ACHN (cell line): ENCODE measurements at places on chromosomes 4 and X.

GRCh38 chrX:130082244-130083106 lies 27.8 kb downstream of the ELF4 start:
- DNase-seq = no peak

DNA sequence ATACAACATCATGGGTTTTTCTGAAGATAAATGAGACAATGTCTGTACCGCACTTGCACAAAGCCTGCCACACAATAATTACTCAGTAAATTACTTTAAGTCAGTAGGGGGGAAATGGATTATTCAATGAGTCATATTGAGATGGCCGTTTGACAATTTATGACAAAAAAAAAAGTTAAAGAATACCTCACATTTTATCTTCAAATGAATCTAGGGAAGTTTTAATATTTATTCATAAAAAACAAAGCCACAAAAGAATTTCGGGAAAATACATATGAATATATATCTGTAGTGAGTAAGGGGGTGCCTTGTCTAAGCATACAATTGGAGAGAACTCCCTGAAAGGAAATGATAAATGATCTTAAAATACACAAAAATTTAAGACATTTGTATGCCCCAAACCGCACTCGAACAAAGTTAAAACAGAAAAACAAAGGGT lies 197.0 kb upstream of the SLC7A11 start:
- DNase-seq = no peak

GRCh38 chr4:138014590-138015288 lies 227.4 kb downstream of the SLC7A11 start:
- DNase-seq = no peak

DNA sequence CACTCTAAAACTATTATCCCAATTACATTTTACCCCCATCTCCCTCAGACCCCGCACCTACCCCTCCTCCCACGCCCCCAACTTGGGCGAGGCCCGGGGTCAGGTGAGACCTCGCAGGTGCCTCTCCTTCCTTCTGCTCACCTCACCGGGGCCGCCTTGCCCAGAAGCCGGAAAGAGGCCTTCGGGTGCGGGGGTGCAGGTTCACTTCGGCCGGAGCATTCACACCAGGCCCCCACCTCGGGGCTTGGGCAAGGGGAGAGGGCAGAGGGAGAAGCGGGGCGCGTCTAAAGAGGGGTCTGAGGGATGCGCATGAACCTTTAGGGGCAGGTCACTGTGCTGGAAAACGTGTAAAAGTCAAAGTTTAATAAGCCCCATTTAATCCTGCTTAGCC lies 427 bp downstream of the ZNF182 start:
- DNase-seq = no peak

DNA sequence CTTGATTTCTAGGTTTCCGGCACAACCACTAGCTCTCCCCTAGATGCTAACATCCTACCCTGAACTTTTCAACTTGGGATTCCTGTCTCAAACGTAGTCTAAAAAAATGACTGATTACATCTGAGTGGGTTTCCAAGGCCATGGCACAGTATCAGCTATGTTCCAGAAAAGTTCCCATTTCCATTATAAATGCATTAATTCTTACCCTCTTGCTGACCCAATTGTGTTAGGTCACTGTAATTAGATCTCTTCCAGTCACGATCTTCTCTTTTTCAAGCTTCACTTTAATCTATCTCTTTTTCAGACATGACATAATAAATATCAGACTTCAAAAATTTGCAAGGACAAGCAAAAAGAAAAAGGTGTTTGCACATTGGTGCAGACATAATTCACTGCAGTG lies 50.6 kb upstream of the PDE5A start:
- no peak for DNase-seq

DNA sequence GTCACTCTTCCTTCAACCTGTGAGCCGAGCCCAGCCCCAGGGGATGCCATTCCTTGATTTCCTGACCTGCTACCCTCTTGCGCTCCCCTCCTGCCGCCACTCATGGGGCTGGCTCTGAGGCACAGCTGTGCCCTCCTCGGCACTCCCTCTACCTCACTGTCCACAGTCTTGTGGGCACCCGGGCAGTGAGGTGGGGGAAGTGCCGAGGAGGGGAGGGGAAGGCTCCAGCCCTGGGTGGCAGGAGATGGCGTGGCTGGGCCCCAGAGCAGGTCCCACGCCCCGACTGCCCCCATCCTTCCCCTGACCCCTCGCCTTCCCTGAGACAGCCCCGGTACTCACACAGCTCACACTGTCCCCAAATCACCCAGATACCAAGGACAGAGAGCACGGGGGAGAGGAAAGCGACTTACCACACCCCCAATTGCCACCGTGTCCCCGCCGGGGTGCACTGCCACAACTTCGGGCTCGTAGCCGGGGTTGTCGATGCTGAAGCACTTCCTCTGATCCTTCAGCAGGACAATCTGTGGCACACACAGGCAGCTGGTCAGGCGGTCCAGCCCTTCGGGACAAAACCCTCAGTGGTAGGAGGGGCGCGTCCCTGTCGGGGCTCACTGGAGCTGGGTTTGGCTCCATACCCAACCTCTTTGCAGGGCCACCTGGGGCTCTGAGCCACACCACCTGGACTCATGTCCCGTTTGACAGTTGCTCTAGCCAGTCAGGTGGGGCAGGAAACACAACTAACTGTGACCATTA lies 37.9 kb downstream of the WDR1 start:
- DNase-seq = no peak

GRCh38 chr4:126757219-126757618 lies 875.5 kb upstream of the INTU start:
- no peak for DNase-seq

- DNase-seq = no peak
Observed at GRCh38 chr4:87121341-87122065, 98.9 kb downstream of the KLHL8 start.

DNA sequence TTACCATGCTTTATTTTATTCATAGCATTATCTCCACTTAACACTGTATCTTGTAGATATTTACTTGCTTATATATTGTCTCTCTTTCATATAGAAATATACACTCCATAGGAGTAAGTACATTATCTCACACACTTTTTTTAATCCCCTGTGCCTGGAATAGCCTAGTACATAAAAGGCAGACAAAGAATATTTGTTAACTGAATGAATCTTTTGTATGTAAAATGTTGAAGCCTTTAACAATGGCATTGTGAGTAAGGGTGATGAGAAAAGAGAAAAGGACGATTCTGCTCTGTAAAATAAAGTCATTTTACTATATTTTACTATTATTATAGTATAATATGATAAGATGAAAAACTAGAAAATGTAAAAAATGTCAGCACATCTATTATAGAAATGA lies 97.7 kb upstream of the PDHA2 start:
- no peak for DNase-seq

- no peak for DNase-seq
Observed at GRCh38 chr4:90211174-90211573, 84.0 kb downstream of the CCSER1 start.

GRCh38 chrX:72002875-72003274 lies 92.2 kb downstream of the NHSL2 start:
- DNase-seq = no peak

- DNase-seq = no peak
Observed at GRCh38 chr4:56619160-56619559, 61.9 kb downstream of the HOPX start.

DNA sequence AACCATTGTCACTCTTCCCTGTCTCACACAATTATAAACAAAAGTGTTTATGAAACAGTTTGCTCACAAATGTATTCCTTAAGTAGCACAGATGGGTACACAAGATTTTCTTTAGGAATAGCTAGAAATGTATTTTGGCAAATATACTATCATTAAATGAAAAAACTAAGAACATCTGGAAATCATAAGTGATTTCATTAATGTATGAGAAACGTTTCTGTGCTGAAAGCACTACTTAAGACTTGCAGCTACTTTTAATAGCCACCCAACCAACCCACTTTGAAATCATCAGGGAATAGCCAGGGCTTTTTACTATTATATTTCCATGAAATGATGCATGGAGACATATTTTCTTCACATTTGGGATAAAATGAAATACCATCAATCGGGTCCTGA lies 62.3 kb upstream of the NAP1L5 start:
- DNase-seq = no peak

- no peak for DNase-seq
Observed at GRCh38 chr4:155780775-155781174, 22.0 kb downstream of the GUCY1B1 start.

GRCh38 chr4:113481820-113482219 lies 279.7 kb downstream of the CAMK2D start:
- no peak for DNase-seq

DNA sequence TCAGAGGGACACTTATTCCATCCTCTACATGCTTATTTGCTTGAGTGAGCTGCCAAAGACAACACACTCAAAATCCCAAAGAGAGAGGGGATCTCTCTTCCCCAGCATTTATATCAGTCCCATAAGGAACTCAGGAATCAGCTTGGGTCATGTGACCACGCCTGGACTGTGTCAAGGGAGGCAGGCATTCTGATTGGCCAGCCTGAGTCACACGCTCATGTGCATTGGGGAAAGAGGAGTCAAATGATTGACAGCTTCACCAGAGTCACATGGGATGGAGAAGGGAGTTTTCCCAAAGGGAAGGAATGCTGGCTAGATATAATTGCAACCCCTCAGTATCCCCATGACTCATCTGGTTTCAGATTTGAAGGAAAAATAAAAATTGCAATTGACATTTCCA lies 49.0 kb downstream of the RWDD4 start:
- DNase-seq = peak; percentile 4

DNA sequence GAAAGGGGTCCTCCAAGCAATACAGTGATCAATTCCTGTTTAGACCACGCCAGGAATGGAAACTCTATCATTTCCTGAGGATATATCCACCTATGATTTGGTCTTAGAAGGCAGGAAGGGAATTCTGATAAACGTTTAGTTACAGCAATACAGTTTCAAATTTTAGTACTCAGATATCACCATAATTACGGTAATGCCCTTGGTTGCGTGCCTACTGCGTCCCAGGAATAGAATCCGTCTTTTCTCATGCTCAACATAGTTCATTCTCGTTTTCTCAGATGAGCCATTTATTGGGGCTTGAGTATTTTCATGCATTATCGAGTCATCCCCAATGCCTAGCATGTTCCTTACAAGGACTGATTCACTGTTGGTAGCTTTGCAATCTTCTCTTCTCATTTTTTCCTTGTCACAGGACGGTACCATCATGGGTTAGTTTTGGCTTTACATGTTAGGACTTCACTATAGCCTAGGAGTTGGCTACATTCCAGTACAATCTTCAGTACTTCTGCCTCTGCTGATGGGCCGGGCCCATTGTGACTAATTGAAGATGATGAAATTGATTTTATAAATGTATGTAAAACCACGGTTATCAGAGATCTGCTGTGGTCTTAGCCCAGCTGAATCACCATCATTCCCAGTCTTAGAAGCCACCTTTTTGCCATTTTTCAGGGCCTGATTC lies 4.4 kb upstream of the PRKX start:
- no peak for DNase-seq

GRCh38 chrX:153636716-153637115 lies 10.3 kb upstream of the DUSP9 start:
- DNase-seq = no peak

- DNase-seq = no peak
Observed at GRCh38 chr4:109126856-109127255, 175.6 kb downstream of the COL25A1 start.

DNA sequence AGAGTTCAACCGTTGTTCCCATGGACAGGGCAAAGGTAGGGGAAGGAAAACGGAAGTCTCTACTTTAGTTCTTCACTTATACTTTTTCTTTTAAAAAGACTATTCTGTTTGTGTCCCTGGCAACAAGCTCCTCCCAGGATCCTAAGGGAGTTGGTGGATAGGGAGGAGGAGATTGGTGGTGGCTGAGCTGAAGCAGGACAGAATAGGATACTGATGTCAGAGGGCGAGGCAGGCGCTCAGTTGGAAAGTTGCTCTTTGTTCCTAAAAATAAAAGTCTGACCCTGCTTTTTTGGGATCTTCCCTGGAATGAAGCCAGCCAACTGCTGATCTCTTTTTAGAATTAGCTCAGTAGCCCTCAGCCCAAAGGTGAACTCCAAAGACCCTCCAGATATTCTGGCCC lies 104.7 kb downstream of the MGST2 start:
- no peak for DNase-seq

DNA sequence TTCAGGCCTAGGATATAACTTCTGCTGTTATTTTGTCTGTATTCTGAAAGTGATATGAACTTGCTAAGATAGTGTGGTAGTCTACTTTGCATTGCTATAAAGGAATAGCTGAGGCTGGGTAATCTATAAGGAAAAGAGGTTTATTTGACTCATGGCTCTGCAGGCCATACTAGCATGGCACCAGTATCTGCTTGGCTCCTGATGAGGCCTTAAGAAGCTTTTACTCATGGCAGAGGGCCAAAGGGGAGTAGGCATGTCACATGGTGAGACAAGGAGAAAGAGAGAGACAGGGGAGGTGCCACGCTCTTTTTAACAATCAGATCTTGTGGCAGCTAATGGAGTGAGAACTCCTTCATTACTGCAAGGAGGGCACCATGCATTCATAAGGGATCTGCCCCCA lies 247.3 kb downstream of the GPAT3 start:
- DNase-seq = no peak

- DNase-seq = no peak
Observed at GRCh38 chr4:8355864-8356565, 84.5 kb downstream of the ACOX3 start.

- DNase-seq = peak; percentile 52
Observed at GRCh38 chr4:20254511-20255250, 3.0 kb downstream of the SLIT2 start.

DNA sequence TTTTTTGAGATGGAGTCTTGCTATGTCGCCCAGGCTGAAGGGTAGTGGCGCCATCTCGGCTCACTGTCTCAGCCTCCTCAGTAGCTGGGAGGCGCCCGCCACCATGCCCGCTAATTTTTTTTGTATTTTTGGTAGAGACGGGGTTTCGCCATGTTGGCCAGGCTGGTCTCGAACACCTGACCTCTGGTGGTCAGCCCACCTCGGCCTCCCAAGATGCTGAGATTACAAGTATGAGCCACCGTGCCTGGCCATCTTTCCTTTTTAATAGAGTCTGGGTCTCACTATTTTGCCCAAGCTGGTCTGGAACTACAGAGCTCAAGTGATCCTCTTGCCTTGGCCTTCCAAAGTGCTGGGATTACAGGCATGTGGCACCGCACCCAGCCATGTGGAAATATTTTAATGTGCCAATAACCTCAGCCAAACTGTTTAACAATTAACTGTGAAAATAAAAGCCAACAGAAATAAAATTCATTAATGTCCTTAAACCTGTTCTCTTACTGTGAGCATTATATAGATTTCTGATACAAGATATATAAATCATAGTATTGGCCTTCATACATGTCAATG lies 16.3 kb downstream of the PDS5A start:
- no peak for DNase-seq
